ENCODE measurements at places on chromosomes 7 and 10. TPM values are rescaled to one million over a fixed set of nuclear protein-coding genes. Genes with fewer than 3 reads are reported as not detected.
A peak's percentile ranks its signal among the peaks of the same experiment; 100 is the strongest.

The SPRN gene
- not detected for total RNA-seq

The MCM10 gene
- 0.78 TPM for total RNA-seq

- DNase-seq: peak; percentile 96
Observed at GRCh38 chr10:103637927-103638557, 144.5 kb downstream of the NEURL1 start.

- DNase-seq: no peak
Observed at GRCh38 chr10:11063856-11064255, 46.2 kb downstream of the CELF2 start.

DNA sequence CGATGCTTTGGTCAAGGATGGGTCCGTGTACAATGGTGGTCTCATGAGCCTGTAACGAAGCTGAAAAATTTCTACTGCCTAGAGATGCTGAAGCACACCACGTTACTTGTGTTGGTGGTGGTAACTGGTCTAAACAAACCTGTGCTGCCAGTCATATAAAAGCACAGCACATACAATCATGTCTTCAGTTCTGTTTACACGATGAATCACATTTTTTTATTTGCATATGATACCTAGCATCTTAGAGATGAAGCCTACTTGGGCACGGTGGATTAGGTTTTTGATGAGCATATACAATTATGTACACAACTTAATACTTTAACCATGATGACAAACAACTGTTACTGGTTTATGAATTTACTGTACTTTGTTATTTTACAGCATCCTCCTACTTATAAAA lies 201.0 kb downstream of the ZMYND11 start:
- DNase-seq: no peak

DNA sequence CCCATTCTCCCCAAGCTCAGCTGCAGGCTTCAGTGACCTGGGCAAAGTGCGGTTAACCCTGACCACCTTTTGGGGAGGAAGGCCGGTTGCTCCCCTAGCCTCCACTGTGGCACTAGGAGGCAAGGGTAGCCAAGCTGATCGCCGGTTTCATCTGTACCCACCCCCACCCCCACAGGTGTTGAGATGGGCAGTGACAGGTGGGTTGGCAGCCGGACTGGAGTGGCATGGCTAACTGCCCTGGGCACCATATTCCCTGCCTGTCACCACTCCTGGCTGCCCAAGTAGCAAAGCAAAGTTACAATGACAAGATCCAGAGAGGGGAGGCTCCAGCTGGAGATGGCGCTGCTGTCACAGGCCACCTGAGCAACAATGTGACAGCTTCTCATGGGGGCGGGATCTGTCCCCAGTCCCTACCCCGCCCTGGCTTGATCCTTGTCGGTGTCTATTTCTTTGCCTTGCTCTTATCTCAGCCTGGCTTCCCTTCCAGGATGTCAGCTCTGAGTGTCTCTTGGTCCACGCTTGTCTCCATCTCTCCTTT lies 27.0 kb upstream of the BMS1 start:
- no peak for DNase-seq

DNA sequence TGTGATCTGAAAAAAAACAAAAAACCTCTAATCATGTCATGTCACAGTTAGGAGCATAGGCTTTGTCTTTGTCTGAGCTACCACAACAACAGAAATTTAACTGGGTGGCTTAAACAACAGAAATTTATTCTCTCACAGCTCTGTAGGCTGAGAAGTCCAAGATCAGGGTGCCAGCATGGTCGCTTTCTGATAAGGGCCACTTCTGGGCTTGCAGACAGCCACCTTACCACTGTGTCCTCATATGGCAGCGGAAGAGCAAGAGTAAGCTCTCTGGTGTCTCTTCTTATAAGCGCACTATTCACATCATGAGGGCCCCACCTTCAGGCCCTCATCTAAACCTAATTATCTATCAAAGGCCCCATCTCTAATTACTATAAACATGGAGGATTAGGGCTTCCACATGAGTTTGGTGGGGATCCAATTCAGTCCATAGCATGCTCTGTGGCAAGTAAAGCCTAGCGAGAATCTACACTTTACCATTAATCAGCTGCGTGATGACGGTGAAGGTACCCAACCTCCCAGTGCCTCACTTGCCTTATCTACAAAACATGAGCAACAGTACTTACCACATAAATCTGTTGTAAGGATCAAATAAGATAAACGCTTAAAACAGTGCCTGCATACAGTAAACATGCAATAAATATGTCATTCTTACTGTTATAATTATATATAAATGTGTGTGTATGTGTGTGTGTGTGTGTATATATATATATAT lies 17.3 kb downstream of the ZNF438 start:
- DNase-seq: no peak
